ENCODE measurements at places on chromosomes 5 and 9.

- no peak for DNase-seq
These were observed 18.1 kb downstream of the OLFML2A start for GRCh38 chr9:124794902-124795491.

- no peak for DNase-seq
These were observed 21.9 kb upstream of the FOXE1 start for GRCh38 chr9:97830884-97831829.

DNA sequence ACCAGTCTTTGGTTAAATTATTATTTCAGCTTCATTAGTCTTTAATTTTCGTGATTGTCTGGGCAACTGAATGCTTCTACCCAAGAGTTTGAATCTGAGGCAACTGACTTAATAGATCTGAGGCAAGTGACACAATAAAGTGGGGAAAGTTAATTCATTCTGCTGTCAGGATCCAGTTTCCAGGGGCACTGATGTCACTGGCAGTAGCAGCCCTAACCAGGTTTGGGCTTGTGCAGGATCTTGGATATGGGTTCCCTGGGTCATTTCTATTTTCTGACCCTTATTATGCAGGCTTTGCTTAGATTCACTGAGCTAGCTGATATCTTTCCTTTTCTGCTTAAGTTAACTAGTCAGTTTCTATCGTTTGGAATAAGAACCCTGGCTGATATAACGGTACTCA, 9.6 kb downstream of the SREK1IP1 start:
- DNase-seq, result no peak

DNA sequence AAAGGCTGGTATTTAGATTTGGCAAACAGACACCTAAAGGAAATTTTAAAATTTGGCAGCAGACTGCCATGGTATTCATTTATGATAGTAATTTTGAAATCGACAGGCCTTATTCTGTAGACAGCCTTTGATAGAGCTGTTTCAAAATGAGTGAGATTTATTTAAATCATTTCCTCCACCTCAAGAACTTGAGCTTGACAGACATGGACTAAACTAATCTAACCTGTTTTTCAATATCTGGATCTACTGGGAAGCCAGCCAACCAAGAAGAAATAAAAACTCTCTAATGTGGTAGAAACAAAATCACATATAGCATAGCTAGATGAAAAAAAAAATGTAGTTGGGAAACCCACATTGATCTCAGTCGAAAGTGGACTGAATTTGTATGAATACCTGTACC, 56.9 kb upstream of the RASA1 start:
- DNase-seq, result no peak

GRCh38 chr9:135963938-135964337, 2.8 kb upstream of the UBAC1 start:
- DNase-seq, result no peak

DNA sequence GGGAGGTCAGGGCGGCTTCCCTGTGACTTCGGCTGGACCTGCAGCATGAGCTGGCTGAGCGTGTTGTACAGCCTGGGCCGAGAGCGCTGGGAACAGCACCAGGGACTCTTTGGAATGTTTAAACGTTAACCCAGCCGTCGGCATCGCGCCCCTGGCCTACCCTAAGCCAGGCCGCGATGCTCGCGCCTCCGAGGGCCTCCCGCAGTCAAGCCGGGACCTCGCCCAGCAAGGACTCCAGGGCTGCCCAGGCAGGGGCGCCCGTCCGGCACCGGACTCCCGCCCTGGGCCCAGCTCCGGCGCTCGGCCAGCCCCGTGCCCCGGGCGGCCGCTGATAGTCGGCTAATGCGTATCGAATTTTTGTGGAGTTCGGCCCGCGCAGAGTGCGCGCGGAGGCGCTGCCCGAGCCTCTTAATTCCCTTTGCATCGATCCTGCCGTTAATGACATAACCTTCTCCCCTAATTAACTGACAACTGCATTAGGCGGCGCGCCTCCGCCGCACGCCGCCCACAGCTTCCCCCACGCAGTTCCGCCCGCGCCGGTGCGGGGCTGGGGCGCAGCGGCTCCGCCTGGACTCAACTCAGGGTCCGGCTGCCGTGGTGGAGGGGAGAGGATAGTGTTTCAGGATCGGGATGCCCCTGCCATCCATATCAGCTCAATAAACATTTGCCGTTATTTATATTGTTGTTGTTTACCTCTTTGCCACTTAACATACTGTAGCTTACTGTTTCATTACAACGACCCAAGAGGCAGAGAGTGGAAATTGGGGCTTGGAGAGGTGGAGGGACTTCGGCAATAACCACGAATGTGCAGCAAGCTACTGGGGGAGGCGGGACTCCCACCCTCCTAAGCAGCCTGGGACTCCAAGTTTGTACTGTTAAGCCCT, 28.8 kb upstream of the CDC23 start:
- DNase-seq, result no peak

GRCh38 chr9:97504381-97505216, 3.1 kb downstream of the TMOD1 start:
- DNase-seq, result no peak

GRCh38 chr5:39691993-39692392, 267.2 kb upstream of the DAB2 start:
- DNase-seq, result no peak

DNA sequence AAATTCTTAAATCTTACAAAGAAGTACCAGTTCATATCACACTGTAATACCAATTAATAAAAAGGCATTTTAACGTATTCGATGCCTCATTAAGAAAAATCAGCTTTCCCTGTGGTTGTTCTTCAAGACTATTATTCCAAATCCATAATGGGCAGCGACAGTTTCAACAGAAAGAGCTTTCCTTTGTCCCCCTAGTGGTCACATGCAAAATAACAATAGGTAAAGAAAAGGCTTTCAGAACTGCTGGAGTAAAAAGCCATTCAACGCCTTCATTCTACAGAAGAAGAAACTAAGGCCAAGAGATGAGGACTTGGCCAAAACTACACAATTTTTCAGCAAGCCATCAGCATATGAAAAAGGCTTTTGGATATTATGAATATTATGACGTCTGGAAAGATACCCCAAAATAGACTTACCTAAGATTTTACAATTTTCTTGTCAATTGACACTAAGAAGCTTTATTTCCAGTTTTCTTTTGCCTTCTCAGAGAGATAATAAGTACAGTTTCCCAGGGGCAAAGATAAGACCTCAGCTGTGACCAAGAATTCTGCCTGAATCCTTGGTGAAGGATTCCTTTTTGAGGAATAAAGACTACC, 6.7 kb upstream of the CDH6 start:
- no peak for DNase-seq

Measured in T1000 (cell line).